Stimulated activated CD8-positive, alpha-beta memory T cell treated with anti-CD3 and anti-CD28 coated beads, Interleukin-7, amount 100 ng/mL, for 48 hours (primary cell): ENCODE measurements at places on chromosomes 13 and 19.

GRCh38 chr13:92827503-92827902 lies 399.1 kb upstream of the GPC6 start:
- DNase-seq: no peak

- no peak for DNase-seq
These were observed 3.1 kb downstream of the TNFSF9 start for GRCh38 chr19:6533746-6534418.

GRCh38 chr19:50876456-50876855 lies 3.2 kb downstream of the KLK2 start:
- no peak for DNase-seq

DNA sequence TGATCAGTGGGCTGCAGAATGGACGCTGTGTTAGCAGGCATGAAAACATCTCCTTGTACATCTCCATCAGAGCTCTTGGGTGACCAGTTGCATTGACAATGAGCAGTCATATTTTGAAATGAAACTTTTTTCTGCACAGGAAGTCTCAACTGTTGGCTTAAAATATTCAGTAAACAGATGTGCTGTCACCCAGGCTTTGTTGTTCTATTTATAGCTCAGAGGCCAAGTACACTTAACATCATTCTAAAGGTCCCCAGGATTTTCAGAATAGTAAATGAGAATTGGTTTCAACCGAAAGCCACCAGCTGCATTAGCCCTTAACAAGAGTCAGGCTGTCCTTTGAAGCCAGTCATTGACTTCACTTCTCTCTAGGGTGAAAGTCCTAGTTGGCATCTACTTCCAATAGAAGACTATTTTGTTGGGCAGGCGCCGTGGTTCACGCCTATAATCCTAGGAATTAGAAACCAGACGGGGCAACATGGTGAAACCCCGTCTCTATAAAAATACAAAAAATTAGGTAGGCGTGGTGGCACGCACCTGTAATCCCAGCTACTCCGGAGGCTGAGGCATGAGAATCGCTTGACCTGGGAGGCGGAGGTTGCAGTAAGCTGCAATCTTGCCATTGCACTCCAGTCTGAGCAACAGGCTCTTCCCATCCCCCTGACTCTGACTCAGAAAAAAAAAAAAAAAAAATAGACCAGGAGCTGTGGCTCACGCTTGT lies 7.9 kb upstream of the PDE4A start:
- DNase-seq: no peak

GRCh38 chr19:21940684-21941083 lies 70.1 kb downstream of the ZNF208 start:
- no peak for DNase-seq

- no peak for DNase-seq
These were observed 29.5 kb downstream of the STK24 start for GRCh38 chr13:98547455-98547854.

- DNase-seq: peak; percentile 29
These were observed 74.9 kb upstream of the WASF3 start for GRCh38 chr13:26482451-26483197.

DNA sequence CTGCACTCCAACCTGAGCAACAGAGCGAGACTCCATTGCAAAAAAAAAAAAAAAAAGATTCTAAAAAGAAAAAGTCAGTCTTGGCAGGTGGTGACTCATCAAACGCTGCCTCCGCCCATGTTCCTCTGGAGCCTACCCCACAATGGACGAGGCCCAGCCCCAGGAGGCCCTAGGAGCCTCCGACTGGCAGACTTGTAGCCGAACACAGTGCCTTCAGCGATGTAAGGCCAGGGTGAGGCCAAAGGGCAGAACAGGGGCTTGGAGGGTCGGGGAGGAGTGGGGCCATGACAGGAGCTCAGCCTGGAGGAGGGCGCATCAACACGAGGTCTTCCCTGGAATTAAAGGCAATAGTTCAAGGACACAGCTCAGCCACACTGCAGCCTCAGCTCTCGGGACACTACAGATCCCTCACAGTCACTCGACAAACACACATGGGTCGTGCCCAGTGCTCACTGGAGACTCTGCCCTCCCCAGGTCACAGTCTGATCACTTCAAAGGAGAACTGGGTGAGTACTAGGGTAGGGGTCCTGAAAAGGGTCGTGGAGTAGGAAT lies 5.1 kb downstream of the USE1 start:
- no peak for DNase-seq

GRCh38 chr13:104701591-104701990 lies 1635.4 kb upstream of the SLC10A2 start:
- DNase-seq: no peak

- no peak for DNase-seq
These were observed 1092.3 kb downstream of the EFNB2 start for GRCh38 chr13:105442949-105443699.

DNA sequence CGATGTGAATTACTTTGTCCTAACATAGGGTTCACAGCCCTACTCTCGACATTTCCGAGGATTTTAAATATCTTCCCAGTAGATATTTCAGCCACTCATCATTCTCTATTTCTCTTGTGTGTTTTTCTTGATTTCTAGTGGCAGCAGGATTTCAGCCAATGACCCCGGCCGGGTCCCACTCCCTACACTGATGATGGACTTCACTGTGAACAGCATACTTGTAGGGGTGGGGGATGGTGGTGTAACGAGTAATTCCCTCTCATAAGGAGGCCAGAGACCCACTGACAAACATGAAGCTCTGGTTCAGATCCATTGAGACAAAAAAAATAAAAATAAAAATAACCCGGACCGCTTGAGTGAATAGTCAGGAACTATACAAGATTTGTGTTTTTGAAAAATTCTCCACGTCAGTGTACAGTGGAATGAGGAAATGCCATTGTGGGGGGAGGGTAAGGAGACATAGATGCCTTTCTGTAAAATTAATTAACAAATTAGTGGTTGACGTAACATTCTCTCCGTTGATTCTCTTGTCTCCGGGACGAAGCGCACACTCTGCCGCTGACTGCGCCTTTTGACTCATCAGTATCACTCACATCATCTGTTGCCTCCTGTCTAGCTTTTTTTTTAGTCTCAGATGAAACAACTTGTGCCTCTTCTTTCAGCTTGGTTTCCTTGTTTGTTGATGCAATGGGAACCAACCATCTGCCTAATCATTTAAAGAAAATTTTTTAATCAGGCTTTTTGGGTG lies 48.8 kb upstream of the IRS2 start:
- DNase-seq: no peak

DNA sequence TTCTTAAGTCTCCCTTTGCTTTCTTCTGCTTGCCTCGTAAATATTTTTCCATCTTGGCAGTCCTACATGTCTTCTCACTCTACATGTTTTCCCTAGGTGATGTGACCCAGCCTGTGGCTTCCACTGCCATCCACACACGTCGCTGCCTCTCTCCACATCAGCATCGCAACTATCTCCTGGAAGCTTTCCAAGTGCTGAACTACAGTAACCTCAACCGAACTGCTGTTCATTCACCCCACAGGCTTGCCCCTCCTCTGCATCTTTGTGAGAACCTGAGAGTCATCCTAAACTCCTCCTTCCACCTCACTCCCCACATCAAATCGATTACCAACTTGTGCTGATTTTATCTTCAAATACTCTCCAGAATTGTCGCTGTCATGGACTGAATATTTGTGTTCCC lies 41.2 kb upstream of the USPL1 start:
- peak; percentile 35 for DNase-seq

DNA sequence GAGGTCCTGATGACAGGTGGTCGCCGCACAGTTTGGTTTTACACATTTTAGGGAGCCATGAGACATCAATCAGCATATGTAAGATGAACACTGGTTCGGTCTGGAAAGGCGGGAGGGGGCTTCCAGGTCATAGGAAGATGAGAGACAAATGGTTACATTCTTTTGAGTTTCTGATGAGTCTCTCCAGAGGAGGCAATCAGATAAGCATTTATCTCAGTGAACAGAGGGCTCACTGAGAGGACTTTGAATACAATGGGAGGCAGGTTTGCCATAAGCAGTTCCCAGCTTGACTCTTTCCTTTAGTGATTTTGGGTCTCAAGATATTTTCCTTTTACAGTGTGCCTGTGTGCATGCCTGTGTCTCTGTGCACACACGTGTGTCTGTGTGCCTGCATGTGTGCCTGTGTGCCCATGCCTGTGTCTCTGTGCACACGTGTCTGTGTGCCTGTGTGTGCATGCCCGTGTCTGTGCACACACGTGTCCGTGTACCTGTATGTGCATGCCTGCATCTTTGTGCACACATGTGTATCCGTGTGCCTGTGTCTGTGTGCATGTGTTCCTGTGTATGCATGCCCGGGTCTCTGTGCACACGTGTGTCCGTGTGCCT lies 35.5 kb upstream of the TMEM255B start:
- DNase-seq: no peak

GRCh38 chr19:1252821-1253513 lies 4.6 kb downstream of the MIDN start:
- peak; percentile 69 for DNase-seq

DNA sequence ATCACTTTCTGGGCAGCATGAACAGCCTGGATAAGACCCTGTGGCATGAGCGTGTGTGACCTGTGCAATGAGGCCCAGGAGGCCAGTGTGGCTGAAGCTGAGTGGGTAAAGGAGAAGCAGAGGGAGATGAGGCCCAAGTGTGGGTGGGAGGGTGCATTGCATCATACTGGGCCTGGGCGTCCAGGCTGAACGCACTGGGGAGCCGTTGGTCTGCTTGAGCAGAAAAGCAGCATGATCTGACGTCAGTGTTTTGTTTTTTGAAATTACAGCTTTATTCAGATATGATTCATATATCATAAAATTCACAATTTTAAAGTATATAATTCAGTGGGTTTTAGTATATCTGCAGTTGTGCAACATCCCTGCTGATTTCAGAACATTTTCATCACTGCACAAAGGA lies 409.7 kb downstream of the HS6ST3 start:
- no peak for DNase-seq

GRCh38 chr13:27954406-27954851 lies 14.7 kb downstream of the CDX2 start:
- no peak for DNase-seq

DNA sequence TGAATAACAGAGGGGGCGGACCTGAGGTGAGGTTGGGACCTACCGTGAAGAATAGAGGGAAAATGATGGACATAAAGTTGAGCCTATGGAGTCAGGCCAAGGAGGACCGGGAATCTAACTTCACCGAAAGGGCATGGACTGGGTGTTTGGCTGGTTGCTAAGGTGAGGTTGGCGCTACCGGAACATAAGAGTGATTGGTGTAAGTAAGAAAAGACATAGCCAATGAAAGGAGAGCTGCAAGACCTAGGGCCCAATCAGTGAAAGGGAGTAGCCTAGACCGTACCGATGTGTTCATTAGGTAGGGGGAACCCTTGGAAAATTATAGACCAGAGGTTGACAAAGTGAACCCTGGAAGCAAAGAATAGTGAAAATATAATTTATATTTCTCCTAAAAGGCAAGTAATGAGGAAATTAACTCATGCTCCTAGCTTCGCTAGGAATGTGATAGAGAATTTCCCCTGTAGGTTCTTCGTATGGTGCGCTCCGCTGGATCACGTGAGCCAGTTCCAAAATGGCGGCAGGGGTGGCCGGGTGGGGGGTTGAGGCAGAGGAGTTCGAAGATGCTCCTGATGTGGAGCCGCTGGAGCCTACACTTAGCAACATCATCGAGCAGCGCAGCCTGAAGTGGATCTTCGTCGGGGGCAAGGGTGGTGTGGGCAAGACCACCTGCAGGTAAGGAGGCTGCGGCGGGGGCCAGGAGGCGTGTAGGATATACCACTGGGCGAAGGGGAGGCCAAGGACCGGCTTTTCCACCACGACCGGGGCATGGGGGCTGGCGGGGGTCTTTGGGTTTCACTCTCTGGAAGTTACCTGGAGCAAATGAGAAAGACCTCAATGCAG lies at the start of gene GET3:
GET3 (plus strand) TSS at position 503 of the 840 bp plus-strand sequence; CDS start at position 512, 9 bp downstream.
- peak; percentile 46 for DNase-seq

GRCh38 chr13:39783051-39783450 lies 127.6 kb downstream of the COG6 start:
- no peak for DNase-seq

GRCh38 chr19:47512183-47512947 lies 2.5 kb downstream of the NAPA start:
- no peak for DNase-seq

DNA sequence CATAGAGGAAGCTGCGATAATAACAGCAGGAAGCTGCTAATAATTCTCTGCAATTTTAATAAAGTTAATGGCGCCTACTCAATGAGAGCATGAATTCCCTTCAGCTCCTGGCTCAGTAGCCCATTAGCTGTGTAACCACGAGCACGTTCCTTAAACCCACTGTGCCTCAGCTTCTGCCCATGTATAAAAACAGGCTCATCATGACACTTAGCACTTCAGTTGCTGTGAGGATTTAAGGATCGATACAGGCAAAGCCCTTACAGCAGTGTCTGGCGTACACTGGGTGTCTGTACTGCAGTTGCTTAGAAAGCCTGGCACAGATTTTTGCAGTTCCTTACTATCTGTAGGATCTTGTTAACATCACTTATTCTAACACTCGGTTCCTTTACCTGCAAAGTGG lies 673.4 kb upstream of the ARGLU1 start:
- DNase-seq: no peak

GRCh38 chr13:32737111-32737571 lies 150.9 kb downstream of the PDS5B start:
- no peak for DNase-seq

GRCh38 chr13:109773276-109773675 lies 13.1 kb downstream of the IRS2 start:
- no peak for DNase-seq

GRCh38 chr13:78160793-78161192 lies 242.2 kb upstream of the EDNRB start:
- no peak for DNase-seq

DNA sequence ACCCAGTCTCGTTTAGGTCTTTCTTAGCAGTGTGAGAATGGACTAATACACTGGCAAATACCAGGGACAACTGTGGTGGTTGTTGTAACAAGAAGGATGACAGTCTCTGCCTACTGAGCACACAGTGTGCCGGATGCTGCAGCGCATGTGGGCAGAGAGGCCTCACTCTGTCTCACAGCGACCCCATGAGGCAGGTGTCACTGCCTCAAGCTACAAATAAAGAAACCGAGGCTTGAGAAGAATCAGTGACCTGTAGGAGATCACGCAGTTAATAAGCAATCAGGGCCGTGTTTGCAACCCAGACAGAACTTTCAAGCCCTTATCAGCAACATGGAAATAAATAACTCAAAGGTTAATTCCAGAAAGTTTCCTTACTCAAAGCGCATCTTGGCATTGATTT lies 40.5 kb upstream of the GAS6 start:
- no peak for DNase-seq

GRCh38 chr13:65860306-65860705 lies 1369.8 kb downstream of the PCDH9 start:
- no peak for DNase-seq

GRCh38 chr19:39310558-39311311 lies 9.9 kb downstream of the LRFN1 start:
- DNase-seq: no peak

DNA sequence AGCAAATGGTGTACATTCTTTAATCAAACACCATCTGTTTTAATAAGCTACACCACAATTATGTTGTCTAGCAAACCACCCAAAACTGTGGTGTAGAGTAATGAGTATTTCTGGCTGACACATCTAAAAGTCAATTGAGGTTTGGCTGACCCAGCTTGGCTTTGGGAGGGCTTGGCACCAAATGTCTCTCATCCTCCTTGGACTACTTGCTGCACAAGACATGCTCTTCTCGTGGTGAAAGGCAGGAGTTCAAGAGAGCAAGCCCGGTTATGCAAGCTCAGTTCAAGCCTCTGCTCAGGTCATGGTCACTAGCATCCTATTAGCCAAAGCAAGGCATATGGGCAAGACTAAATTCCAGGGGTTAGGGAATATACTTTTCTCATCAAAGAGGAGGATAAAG lies 37.1 kb downstream of the LACC1 start:
- DNase-seq: no peak

GRCh38 chr19:44050740-44051649 lies 841 bp upstream of the ZNF223 start:
- DNase-seq: no peak
